MCF 10A (cell line): ENCODE measurements at places on chromosomes 2 and 18. TPM values are rescaled to one million over a fixed set of nuclear protein-coding genes. Genes with fewer than 3 reads are reported as not detected.

DNA sequence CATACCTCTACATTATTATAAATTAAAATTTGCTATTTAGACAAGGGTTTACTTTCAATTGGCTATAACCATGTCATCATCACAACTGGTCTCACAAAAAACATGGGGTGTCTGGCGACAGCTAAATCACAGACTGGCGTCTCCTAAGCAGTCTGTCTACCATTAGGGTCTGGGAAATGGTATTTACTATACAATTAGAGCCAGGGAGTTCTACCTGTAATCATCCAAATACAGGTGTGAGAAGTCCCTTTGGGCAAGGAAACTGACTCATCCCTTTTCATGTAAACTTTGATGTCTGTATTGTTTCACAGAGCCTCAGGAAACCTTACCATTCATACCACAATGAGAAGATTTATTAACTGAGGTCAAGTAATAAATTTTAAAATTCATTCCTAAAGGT is 126.7 kb downstream of the OLA1 start:
- DNase-seq = peak; percentile 55

DNA sequence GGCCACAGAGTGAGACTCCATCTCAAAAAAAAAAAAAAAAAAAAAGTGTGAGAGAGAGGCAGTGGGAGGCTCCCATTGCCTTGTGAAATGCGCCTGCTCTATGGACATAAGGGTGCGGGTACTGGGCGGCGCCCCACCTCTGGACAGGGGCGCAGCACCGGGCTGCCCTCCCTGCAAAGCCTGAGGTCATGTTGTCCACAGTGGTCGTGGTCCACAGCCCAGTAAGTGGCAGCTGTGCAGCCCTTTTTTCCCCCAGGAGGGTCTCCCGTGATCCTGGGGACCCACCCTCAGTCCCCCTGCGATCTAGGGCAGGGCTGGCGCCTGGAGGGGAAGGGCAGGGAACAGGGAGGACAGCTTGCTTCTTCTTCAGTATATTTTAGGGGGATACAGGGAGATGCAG is 37.8 kb downstream of the LPIN1 start:
- no peak for DNase-seq

- DNase-seq = no peak
Observed at GRCh38 chr2:162258686-162259085, 15.4 kb upstream of the FAP start.

DNA sequence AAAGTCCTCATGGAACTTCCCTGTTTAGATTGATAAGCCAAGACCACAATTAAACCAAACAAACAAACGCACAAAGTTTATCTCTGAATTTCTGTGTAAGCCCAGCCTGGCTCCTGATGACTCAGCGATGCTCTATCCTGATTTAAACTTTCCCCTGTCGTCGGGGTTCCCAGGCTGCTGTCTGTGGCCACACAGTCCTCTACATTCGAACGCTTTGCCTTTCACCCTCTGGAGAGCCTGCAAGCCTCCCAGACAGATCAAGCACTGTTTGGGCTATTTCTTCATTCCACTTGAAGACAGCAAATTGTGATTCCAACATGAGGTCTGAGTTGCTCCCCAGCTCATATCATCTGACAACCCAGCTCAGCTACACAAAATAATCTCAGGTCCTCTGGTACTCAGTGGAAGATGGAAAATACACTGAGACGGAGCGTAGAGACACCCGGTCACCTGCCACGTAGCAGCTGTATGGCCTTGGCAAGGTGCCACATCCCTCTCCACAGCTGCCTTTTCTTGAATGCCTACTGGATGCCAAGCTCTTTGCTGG is 51.2 kb downstream of the CYRIA start:
- no peak for DNase-seq

GRCh38 chr18:26717123-26717719 is 148.3 kb downstream of the AQP4 start:
- no peak for DNase-seq

DNA sequence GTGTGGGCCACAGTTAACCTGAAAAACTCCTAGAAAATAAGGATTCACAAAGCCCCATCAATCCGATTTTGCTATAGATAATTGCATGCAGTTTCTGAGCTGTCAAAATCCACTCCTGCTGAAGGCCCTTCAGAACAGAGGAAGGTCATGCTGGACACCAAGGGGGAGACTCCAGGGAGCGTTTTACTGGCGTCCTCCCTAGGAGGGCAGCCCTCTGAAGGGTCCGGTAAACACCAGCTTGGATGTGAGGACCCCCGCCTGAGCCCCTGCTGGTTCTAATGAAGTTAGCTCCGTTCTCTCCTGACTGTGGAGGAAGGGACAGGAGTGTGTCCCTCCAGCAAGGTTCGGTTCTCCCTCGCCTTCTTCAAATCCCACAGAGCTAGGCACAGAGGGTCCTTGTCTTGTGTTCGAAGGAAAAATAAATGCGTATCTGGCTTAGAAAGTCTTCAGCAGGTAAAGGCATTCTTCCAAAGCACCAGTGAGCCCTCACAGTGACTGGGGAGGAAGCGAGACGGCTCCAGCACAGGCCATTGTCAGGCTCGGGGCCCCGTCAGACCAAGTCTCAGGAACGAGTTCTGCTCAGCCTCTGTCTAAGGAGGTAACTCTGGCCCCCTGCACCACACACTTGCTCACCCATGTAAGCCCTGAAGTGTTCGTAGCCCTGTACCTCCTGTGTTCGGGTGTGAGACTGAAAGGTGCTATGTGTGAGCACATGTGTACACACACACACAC is 41.6 kb downstream of the CABLES1 start:
- DNase-seq = no peak

GRCh38 chr2:31246184-31246852 is 12.4 kb downstream of the EHD3 start:
- DNase-seq = no peak

DNA sequence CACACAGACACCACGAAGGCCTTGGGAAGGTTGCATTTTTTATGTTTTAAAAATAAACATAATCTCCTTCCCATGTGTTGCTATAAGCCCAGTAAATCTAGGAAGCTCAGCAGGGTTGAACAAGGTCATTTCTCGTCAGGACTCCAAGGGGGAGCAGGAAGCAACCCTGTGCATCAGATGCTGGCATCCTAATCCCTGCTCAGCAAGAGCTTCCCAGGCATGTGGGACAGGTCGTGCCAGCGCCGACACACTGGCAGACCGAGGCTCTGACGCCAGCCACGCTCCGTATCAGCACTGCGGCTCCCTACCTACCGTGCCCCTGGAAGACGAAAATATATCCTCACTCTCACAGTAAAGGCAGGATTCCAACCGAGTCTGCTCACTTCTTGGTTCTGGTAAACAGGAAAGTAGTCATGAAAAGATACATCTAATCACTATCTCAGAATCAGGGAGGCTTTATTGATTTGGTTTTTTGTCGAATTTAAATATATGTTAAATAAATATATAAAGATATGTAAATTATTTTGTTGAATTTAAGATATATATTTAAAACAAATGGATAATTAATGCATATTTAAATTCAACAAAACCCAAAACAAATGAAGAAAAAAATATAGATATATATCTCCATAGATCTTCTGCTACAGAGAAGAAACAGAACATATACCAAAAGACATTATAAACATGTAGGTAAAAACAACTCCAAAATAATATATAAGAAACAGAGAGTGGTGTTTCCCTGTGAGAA is 61.4 kb downstream of the TXNL1 start:
- no peak for DNase-seq

- DNase-seq = peak; percentile 36
Observed at GRCh38 chr2:8819194-8819593, 18.2 kb downstream of the KIDINS220 start.

DNA sequence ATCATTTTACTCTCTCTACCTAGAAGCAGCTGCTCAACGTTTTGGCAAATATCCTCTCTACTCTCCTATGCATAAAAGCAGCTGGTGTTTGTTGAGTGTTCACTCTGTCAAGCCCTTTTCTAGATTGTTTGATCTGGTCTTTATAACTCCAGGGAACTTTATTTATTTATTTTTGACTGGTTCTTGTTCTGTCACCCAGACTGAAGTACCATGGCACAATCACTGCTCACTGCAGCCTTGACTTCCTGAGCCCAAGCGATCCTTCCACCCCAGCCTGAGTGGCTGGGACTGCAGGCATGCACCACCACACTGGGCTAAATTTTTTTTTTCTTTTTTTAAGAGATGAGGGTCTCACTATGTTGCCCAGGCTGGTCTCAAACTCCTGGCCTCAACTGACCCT is 12.7 kb downstream of the CATIP start:
- no peak for DNase-seq

Gene ZDBF2
- 15.6 and 21.3 TPM in 2 replicates for total RNA-seq

Gene SPATS2L
- total RNA-seq = 67.5 and 68.3 TPM in 2 replicates

Gene CHRNG
- not detected in 2 replicates for total RNA-seq

Gene NEB
- total RNA-seq = 0.33 and 1.2 TPM in 2 replicates

Gene EML6
- total RNA-seq = 0.77 and 1.7 TPM in 2 replicates

Gene STPG4
- total RNA-seq = 0.83 TPM in 1 of 2 replicates, not detected in the other
